ENCODE measurements at places on chromosomes 5 and 9. TPM values are rescaled to one million over a fixed set of nuclear protein-coding genes. Genes with fewer than 3 reads are reported as not detected.

The ARL10 gene
- 3.4 TPM for total RNA-seq

The MYO10 gene
- total RNA-seq: 28.7 TPM

The EQTN gene
- total RNA-seq: not detected

The SLC9A3 gene
- 4.5 TPM for total RNA-seq

The STXBP1 gene
- 3.4 TPM for total RNA-seq

The SPINK9 gene
- total RNA-seq: not detected

The ZCCHC7 gene
- 5.7 TPM for total RNA-seq

The MEIKIN gene
- not detected for total RNA-seq

The RNF183 gene
- total RNA-seq: not detected

The ADAMTSL2 gene
- 1.8 TPM for total RNA-seq

The KIF24 gene
- total RNA-seq: 0.53 TPM

The IFNA2 gene
- not detected for total RNA-seq

The PRR16 gene
- 2.6 TPM for total RNA-seq

The CDH9 gene
- total RNA-seq: not detected

The PCDHGA10 gene
- 2.4 TPM for total RNA-seq

The SLC6A19 gene
- total RNA-seq: 0.05 TPM

The IFNA10 gene
- not detected for total RNA-seq

The TNIP1 gene
- total RNA-seq: 181 TPM

The GABRB2 gene
- 0.31 TPM for total RNA-seq
